ENCODE measurements at places on chromosomes 5 and 9. TPM values are rescaled to one million over a fixed set of nuclear protein-coding genes. Genes with fewer than 3 reads are reported as not detected.
A peak's percentile ranks its signal among the peaks of the same experiment; 100 is the strongest.

The F12 gene
- under 0.01 TPM for total RNA-seq

- no peak overlapping the region for H3K27ac ChIP-seq
- DNase-seq = no peak
- H3K4me1 ChIP-seq = peaks cover 4% of the 10 kb centered on the region
- no peaks in the 10 kb centered on the region for H3K36me3 ChIP-seq
- no peaks in the 10 kb centered on the region for H3K27me3 ChIP-seq
Measured at GRCh38 chr9:129720181-129720864, 32.5 kb downstream of the PTGES start.

DNA sequence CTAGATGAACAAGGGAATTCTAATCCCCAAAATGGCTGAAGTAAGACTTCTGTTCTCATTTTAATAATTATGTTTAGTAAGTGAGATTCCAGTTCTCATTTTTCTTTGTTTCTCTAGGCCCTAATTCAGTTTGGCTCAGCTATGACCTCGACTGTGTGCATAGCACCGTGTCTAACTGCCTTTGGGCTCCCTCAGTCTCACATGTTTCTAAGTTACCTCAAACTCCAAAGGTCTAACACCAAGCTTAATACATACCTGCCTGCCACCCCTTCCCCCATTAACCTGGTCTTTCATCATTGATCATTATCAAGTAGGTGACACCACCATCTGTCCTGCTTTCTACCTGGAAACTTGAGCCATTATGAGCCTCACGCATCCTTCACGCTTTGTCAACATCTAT lies 273.2 kb downstream of the SAXO1 start:
- no peak for DNase-seq
- no peaks in the 10 kb centered on the region for H3K27me3 ChIP-seq
- no peak overlapping the region for H3K27ac ChIP-seq
- H3K4me1 ChIP-seq = peaks cover 3% of the 10 kb centered on the region
- H3K36me3 ChIP-seq = no peaks in the 10 kb centered on the region

DNA sequence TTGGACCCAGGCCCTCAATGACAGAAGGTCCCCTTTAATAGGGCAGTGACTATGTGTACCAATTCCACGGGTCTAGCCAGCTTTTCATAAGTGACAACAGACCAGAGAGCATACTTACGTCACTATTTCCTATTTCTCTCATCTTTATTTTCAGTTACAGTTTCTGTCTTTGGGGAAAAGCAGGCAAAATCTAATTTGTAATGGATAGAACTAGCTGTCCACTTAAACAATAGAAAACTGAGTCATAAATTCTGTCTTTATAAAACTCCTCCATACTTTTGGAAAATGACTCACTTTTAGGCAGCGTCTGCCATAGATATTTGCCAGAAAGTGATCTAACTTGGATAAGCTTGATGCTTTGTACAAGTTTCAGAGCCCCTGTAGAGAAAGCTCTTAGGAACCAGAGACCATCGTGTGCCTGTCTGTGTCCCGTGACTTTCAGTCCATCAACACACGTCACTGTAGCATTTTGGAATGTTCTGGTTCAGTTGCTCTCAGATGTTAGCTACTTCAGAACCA lies 101.9 kb downstream of the F2RL2 start:
- DNase-seq = peak; percentile 95
- no peak overlapping the region for H3K4me3 ChIP-seq
- H3K27me3 ChIP-seq = no peaks in the 10 kb centered on the region
- H3K4me1 ChIP-seq = no peaks in the 10 kb centered on the region
- H3K36me3 ChIP-seq = no peaks in the 10 kb centered on the region

The MYORG gene
- 0.83 TPM for total RNA-seq

DNA sequence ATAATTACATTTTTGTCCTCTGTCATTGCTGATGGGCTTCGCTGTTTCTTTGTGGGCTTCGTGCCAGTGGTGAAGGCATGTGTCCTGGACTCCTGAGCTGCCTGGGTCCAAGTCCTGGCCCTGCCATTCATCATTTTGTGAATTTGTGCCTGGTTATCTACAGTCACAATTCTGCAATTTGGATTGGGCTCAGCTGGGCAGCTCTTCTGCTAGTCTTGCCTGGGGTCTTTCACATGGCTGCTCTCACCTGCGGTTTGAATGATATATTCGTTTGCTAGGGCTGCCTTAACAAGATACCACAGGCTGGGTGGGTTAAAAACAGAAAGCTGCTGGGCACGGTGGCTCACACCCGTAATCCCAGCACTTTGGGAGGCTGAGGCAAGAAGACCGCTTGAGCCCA lies 192.7 kb upstream of the IER5L start:
- H3K36me3 ChIP-seq = no peaks in the 10 kb centered on the region
- H3K4me3 ChIP-seq = no peak overlapping the region
- DNase-seq = no peak
- H3K27ac ChIP-seq = no peak overlapping the region

The RAB24 gene
- total RNA-seq = 25.9 TPM

The F2RL2 gene
- total RNA-seq = 13.1 TPM

DNA sequence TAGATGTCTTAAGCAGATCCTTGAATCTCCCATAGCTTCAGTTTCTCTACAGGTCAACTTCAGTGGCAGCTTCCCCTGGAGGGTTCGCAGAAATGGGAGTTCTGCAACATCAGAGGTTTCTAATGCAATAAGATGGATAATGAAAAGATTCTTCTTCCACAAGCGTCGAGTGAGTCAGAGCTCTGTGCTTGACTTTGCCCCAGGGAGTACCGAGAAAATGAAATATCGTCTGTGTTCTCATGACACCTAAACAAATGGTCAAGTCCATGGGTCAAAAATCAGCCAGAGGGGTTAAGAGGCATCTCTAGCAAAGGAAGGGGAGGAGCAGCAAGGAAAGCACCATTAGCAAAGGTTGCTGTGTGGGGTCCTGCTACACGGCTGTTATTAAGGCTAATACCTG lies 3.2 kb upstream of the ADRA1B start:
- no peak overlapping the region for H3K4me3 ChIP-seq
- peaks cover 9% of the 10 kb centered on the region for H3K4me1 ChIP-seq
- peak overlapping the region; percentile 6 for H3K27ac ChIP-seq
- peak; percentile 83 for DNase-seq
